ENCODE measurements at places on chromosomes 7 and 10.

GRCh38 chr10:43128958-43129706 lies 9.1 kb upstream of the CSGALNACT2 start:
- DNase-seq, result peak; percentile 94

- DNase-seq, result peak; percentile 82
Observed at GRCh38 chr10:74047871-74048270, 50.0 kb downstream of the VCL start.

DNA sequence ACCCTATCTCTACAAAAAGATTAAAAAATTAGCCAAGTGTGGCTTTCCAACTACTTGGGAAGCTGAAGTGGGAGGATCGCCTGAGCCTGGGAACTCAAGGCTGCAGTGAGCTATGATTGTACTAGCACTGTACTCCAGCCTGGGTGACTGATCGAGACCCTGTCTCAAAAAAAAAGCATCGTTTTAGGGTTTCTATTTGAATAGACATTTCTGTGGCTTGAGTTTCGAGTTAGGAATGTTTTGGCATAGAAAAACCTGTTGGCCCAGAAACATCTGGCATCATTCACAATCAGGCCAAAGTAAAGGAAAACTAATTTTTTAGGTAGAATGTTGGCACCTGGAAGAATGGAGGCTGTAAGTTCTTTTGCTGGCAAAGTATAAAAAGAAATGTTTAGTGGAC lies 72.4 kb downstream of the AUTS2 start:
- no peak for DNase-seq

DNA sequence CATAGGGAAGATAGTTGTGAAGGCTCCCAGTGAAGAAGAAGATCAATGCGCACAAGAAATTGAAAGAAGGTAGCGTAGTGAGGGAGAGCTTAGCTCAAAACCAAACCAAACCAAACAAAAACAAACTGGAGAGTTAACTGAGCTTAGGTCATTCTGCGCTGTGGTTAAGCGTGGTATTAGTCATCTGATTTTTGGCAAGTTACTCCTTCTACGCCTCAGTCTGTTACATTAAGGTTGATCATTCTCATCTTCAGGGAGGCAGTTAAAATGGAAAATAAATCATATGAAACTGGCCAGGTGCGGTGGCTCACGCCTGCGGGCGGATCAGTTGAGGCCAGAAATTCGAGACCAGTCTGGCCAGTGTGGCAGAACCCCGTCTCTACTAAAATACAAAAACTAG lies 259.7 kb downstream of the EXOC4 start:
- no peak for DNase-seq

- no peak for DNase-seq
Observed at GRCh38 chr10:26939962-26940354, 79.2 kb upstream of the ABI1 start.

DNA sequence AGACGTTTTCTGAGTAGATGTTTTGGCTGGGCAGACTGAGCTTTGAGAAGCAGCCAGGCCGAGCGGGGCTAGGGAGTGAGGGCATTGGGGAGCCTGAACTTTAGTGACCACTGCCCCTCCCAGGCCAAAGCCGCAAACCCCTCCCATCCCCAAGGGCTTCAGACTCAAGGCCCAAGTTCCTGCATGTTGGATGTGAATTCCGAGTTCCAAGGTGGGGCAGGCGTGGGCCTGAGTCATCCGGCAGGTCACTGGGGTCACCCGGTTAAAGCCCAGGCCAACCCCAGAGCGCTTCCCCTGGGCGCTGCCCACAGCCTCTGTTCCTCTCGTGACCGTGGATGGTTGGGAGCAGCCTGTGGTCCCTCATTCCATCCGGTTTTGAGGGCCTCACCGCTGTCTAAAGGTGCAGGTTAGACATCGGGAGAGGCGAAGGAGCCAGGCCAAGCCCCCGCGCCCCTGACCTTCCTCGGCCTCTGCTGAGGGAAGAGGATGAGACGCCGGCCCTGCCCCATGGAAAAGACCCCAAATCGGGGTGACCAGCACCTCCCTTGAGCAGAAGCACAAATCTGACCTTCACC lies 6.9 kb upstream of the PDGFA start:
- DNase-seq, result no peak

- DNase-seq, result no peak
Observed at GRCh38 chr7:50141131-50141530, 48.1 kb upstream of the ZPBP start.

- DNase-seq, result no peak
Observed at GRCh38 chr7:146249272-146249671, 132.7 kb downstream of the CNTNAP2 start.

GRCh38 chr7:121139427-121139826 lies 150.9 kb downstream of the CPED1 start:
- no peak for DNase-seq

GRCh38 chr7:55878691-55879090 lies 8.6 kb upstream of the ZNF713 start:
- DNase-seq, result no peak

DNA sequence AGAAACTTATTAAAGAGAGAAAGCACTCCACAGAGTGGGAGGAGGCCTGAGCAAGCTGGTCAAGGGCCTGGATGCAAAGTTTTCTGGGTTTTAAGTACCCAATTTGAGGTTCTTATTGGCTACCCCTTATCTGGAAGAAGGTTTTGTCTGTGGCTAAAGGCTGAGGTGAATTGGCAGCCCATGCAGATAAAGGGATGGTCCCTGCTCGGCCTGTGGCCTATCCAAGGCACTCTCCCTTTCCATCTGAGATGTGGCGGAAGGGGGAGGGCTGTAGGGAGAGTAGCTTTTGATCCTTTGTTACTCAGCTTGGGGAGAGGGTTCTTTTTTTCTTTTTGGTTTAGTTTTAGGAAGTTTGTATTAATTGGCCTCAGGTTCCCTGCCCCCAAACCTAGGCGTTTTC lies 465.1 kb downstream of the ATRNL1 start:
- no peak for DNase-seq

DNA sequence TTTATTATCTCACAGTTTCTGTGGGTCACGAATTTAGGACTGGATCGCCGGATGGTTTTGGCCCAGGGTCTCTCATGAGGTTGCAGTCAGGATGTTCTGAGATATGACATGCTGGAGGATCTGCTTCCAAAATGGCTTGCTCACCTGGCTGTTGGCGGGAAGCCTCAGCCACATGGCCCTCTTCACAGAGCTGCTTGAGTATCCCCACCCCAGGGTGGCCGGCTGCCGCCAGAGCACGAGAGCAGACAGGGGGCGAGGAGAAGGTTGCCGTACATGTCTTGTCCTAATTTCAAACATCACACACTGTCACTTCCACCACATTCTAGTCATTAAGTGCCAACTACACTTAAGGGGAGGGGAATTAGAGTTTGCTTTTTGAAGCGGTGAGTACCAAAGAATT lies 365.8 kb downstream of the FGFR2 start:
- DNase-seq, result no peak

DNA sequence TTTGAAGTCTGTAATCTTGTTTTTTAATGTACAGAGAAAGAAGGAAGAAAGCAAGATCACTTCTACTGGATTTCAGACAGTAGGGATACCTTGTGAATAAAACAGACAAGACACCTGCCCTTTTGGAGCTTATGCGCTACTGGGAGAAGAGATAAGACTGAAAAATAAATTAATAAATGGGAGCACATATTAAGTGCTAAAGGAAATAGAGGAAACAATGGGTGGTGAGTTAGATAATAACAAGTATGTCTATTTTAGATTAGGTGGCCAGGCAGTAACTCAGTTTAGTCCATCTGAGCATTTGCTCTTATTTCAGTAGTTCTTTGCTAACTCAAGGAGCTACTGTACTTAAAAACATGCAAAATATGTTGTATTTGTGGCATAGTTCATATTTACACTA lies 15.9 kb downstream of the MIOS start:
- DNase-seq, result no peak

DNA sequence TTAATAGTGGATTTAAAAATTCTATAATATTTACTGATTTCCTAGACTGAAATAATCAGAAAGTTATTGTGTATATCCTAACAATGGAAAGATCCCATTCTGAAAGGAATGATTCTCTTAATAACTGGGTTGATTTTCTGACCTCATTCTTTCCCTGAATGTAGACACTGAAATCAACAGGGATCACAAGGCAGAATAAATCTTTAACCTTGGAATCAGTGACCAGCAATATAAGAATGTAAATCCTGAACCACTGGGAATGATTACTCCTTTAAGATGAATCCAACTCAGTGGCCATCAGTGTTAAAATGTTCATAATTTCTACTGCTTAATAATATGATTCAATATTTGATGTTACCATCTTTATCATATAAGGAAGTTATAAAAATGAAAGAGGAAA lies 47.6 kb downstream of the ANKRD26 start:
- DNase-seq, result peak; percentile 13

GRCh38 chr7:25967278-25968204 lies 184.5 kb upstream of the NFE2L3 start:
- peak; percentile 8 for DNase-seq

GRCh38 chr7:38409531-38409930 lies 136.1 kb upstream of the TARP start:
- no peak for DNase-seq

- DNase-seq, result no peak
Observed at GRCh38 chr10:78225594-78225993, 191.9 kb downstream of the RPS24 start.
